ENCODE measurements at places on chromosomes 7 and 10. TPM values are rescaled to one million over a fixed set of nuclear protein-coding genes. Genes with fewer than 3 reads are reported as not detected.

DNA sequence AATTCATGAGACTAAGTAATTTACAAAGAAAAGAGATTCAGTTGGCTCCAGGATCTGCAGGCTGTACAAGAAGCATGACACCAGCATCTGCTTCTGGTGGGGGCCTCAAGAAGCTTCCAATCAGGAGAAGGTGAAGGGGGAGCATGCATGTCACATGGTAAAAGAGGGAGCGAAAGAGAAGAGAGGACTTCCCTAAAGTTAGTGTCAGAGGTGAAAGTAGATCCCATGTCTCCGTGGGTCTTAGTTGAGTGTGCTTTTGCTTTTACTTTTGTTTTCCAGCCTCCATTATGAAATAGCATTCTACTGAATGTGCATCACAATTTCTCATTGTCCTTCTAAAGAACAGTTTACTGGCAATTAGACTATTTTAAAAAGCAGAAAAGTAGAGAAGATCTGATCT lies 213.6 kb upstream of the FZD1 start:
- no peak for DNase-seq

DENND10 gene
- polyA plus RNA-seq = 32.2 TPM

DNA sequence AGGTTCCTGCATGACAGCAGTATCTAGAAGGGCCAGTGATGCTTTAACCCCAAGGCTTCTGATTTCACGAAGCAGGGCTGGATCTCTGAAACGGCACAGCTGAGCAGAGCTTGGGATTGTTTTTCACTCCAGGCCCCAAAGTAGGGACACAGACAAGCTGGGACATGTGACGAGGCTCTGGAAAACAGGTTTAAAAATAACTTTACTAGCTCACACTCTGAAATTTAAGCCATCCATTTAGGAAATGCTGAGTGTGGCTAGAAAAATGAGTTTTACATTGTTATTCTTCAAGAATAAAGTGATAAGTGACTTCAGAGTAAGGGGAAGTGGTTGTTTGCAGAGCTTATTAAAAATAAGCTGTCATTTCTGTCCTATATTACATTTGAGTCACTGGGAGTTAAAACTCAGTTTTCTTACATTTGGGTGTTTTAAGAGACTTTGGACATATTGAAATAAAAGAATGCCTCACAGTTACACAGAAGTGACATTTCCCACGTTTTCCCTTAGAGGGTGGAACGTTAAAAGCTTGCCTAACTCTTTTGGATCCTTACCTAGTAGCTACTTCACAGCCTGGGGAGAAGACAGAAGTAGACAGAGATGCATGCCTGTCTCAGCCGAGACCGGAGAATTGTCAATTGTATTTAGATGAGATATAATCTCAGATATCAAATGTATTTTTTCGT lies 107.8 kb downstream of the GALNT17 start:
- DNase-seq = peak; percentile 42

PPP1R3C gene
- 154 TPM for polyA plus RNA-seq

DNA sequence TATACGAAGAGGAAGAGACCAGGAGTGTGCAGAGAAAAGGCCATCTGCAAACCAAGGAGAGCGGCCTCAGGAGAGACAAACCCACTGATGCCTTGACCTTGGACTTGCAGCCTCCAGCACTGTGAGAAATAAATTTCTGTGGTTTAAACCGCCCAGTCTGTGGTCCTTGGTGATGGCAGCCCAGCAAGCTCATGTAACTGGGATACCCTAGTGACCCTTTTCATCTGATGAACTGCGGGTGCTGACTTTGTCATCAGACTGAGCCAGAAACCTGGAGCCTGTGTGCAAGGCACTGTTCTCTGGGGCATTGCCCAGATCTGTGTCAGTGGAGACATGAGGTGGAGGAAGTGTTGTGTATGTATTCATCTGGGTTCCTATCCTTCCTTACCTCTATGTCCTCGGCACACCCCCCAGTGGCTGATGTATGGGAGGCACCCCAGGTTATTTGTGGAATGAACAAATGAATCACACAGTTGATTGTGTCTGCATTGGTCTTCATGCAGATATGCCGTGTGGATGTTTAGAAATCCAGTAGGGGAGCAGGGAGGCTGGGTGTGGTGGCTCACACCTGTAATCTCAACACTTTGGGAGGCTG lies 64.5 kb upstream of the BTBD16 start:
- no peak for DNase-seq

- no peak for DNase-seq
Measured at GRCh38 chr10:66639371-66639770, 286.5 kb upstream of the LRRTM3 start.

- DNase-seq = no peak
Measured at GRCh38 chr10:113118882-113119281, 168.8 kb downstream of the TCF7L2 start.

DNA sequence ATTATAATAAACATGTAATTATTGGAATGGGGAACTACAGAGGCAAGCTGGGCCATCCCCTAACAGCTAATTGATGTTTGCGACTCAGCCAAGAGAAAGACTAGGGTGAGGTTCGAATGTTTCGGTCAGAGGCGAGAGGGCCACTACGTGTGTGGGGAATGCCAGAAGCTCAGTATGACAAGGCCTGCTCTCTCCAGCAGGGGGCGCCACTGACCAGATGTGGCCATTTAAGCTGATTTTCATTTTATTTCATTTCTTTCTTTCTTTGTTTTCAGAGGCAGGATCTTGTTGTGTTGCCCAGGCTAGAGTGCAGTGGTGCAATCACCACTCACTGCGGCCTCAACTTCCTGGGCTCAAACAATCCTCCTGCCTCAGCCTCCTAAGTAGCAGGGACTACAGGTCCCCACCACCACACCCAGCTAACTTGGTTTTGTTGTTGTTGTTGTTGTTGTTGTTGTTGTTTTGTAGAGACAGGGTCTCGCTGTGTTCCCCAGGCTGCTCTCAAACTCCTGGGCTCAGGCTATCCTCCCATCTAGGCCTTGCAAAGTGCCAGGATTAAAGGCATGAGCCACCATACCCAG lies 38.1 kb downstream of the TMEM130 start:
- no peak for DNase-seq
